Breast epithelium (tissue), 4 donors: ENCODE measurements at places on chromosomes 6 and 20.
A peak's percentile ranks its signal among the peaks of the same experiment; 100 is the strongest.

- no peak overlapping the region for H3K27ac ChIP-seq
- DNase-seq: no peak
- peak overlapping the region; percentile 64 for H3K4me3 ChIP-seq
- H3K4me1 ChIP-seq: no peaks in the 10 kb centered on the region
- H3K36me3 ChIP-seq: no peaks in the 10 kb centered on the region
Measured at GRCh38 chr6:135182071-135183001, 1.2 kb downstream of the MYB start.

- no peaks in the 10 kb centered on the region for H3K27me3 ChIP-seq
- H3K4me3 ChIP-seq: no peak overlapping the region
- H3K27ac ChIP-seq: no peak overlapping the region
- H3K4me1 ChIP-seq: no peaks in the 10 kb centered on the region
- peak; percentile 55 for DNase-seq
Measured at GRCh38 chr6:17086469-17086868, 15.4 kb upstream of the STMND1 start.

GRCh38 chr6:7237653-7238188 is 75.3 kb downstream of the SSR1 start:
- no peak overlapping the region for H3K4me3 ChIP-seq
- DNase-seq: no peak
- no peak overlapping the region for H3K27ac ChIP-seq
- no peaks in the 10 kb centered on the region for H3K27me3 ChIP-seq

GRCh38 chr6:11067348-11067747 is 23.2 kb upstream of the ELOVL2 start:
- H3K4me3 ChIP-seq: no peak overlapping the region
- H3K36me3 ChIP-seq: no peaks in the 10 kb centered on the region
- H3K27ac ChIP-seq: no peak overlapping the region
- H3K4me1 ChIP-seq: no peaks in the 10 kb centered on the region
- no peak for DNase-seq

DNA sequence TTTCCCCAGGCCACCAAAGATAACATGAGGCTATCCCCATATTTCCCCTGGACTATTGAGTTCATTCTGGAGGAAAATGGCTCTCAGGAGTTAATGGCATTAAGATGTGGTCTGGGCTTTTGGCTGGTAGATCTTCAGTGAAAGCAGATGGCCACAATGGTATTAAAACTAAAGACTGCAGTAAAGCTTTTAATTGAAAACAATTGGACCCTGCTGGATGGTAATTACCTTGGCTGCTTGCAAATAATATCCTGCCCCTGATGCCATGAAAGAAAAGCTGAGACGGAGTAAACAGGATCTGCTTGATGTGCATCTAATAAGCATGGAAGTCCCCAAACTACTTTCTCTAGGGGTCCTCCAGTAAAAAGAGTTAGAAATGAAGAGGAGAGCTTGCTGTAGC is 255.8 kb downstream of the QKI start:
- H3K27me3 ChIP-seq: no peaks in the 10 kb centered on the region
- DNase-seq: no peak
- no peak overlapping the region for H3K4me3 ChIP-seq
- no peaks in the 10 kb centered on the region for H3K36me3 ChIP-seq
- H3K4me1 ChIP-seq: no peaks in the 10 kb centered on the region

DNA sequence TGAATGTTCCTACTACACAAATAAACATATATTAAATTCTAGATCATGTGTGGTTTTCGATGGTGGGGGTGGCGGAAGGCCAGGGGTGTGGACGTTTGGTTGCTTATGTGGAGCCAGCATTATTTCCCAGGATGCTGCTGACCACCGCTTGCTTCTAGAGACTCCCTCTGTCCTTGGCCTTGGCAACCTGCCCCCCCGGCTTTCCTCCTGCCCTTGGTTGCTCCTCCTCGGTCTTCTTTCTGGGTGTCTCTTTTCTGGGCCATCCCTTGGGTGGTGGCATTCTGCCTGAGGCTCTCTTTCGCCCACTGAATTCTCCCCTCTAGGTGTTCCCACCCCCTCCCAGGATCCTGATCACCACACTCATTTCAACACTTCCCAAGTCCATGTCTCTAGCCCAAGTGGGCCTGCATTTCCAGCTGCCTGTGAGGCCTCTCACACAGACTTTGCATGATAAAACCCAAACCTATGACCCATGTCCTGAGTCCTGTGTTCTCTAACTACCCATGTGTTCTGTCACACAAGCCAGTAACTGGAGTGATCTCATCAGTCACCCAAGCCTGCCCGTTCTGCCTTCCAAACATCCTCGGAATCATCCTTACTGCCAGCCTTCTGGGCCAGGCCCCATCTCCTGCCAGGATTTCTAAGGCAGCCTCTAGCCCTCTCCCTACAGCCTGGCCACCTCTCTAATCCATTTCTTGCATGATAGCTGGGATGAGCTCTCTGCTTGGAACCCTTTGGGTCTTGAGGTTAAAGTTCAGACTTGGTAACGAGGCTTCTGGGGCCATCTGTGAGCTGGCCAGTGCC is 71.2 kb downstream of the CDS2 start:
- DNase-seq: no peak
- H3K4me1 ChIP-seq: no peaks in the 10 kb centered on the region
- H3K4me3 ChIP-seq: no peak overlapping the region
- H3K36me3 ChIP-seq: no peaks in the 10 kb centered on the region
- H3K27ac ChIP-seq: no peak overlapping the region

DNA sequence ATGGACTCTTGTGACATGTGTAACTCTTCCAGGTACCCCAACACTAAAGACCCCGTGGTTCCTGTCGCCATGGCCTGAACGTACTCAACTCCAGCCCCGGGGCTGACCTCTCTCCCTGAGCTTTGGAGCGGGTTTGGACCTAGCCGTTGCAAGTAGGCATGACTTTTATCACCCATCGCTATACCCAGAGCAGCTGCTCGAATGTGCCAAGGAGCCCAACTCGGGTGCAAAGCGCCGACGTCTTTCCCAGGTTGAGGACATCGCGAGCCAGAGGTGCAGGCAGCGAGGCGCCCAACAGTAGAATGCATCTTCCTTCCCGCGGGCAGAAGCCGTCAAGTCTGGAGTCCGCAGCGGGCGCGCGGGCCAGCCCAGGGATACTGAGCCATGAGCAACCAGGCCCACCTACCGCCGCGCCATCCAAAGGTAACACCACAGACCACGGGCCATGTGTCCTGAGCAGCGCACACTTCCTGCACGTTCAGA is 5.7 kb upstream of the LAMP5 start:
- H3K27ac ChIP-seq: no peak overlapping the region
- H3K4me1 ChIP-seq: no peaks in the 10 kb centered on the region
- H3K27me3 ChIP-seq: no peaks in the 10 kb centered on the region
- DNase-seq: no peak
- no peaks in the 10 kb centered on the region for H3K36me3 ChIP-seq
- H3K4me3 ChIP-seq: no peak overlapping the region

DNA sequence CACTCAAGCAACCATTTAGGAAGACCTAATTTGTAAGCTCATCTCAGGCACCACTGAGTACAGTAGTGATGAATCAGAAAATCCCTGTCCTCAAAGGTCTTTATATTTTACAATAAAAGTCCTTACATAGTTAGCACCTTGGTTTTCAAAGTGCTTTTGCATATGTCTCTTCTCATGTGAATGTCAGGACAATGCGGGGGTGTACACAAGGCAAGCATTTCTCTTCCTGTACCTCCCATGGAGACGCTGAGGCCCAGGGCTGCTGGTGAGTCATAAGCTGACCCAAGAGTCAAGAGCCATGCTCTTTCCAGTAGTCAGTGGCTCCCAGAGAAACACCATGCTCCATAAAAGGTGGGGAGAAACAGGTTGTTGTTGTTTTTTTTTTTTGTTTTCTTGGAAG is 174.0 kb downstream of the GJA10 start:
- no peak overlapping the region for H3K27ac ChIP-seq
- H3K4me3 ChIP-seq: no peak overlapping the region
- H3K36me3 ChIP-seq: no peaks in the 10 kb centered on the region
- no peaks in the 10 kb centered on the region for H3K4me1 ChIP-seq
- no peak for DNase-seq
- H3K27me3 ChIP-seq: no peaks in the 10 kb centered on the region

GRCh38 chr20:52998268-52998667 is 26.1 kb downstream of the TSHZ2 start:
- peaks cover 3% of the 10 kb centered on the region for H3K4me1 ChIP-seq
- H3K36me3 ChIP-seq: no peaks in the 10 kb centered on the region
- no peak overlapping the region for H3K4me3 ChIP-seq

- no peaks in the 10 kb centered on the region for H3K4me1 ChIP-seq
- H3K36me3 ChIP-seq: no peaks in the 10 kb centered on the region
Measured at GRCh38 chr6:149820506-149820905, 43.7 kb downstream of the LRP11 start.

DNA sequence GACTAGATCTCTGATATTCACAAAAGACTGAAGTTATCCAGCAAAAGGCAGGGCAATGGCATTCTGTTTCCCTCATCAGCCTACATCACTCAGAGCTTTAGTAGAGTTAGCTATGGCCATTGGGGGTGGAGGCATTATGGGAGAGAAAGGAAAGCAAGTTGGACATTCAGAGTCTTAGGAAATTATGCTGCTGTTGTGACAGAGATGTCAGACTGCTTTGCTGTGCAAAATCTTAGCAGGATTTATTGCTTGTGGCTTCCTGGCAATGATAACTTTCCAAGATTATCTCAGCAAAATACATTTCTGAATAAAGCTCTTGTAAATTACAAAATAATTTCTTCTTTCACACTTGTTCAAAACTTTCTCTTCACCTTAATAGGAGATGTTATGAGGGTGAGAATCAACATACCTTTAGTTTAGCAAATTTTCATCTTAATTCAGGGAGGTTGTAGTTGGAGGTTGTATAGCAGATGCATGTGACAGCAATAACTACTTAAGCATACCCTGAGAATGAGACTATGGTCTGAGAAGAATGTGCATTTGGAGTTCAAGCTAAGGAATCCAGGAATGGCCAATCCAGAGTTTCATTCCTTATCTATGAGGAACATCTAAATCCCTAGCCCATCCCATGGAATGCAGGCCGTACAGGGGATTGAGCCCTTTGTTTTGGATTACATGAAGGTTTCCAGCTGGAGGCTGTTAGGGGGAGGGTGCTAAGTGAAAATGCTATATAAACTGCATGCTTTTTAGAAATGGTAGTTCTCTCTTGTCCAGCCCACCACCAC is 179.8 kb downstream of the HAO1 start:
- no peak overlapping the region for H3K4me3 ChIP-seq
- DNase-seq: no peak
- no peaks in the 10 kb centered on the region for H3K27me3 ChIP-seq
- H3K27ac ChIP-seq: no peak overlapping the region

GRCh38 chr6:143513410-143513809 is 1.9 kb upstream of the FUCA2 start:
- no peaks in the 10 kb centered on the region for H3K36me3 ChIP-seq
- no peak overlapping the region for H3K27ac ChIP-seq
- no peaks in the 10 kb centered on the region for H3K27me3 ChIP-seq
- no peaks in the 10 kb centered on the region for H3K4me1 ChIP-seq

DNA sequence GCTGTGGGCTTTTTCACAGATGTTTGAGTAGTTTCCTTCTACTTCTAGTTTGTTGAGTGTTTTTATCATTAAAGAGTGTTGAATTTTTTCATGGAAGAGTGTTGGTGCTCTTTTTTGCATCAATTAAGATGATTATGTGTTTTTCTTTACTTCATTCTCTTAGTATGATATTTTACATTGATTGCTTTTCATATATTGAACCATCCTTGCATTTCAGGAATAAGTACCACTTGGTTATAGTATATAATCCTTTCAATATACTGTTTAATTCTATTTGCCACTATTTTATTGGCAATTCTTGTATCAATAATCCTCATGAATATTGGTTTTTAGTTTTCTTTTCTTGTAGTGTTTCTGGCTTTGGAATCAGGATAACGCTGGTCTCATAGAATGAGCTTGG is 113.7 kb upstream of the PRDM1 start:
- no peaks in the 10 kb centered on the region for H3K36me3 ChIP-seq
- no peak overlapping the region for H3K4me3 ChIP-seq
- H3K27me3 ChIP-seq: no peaks in the 10 kb centered on the region
- no peak overlapping the region for H3K27ac ChIP-seq
- no peak for DNase-seq

DNA sequence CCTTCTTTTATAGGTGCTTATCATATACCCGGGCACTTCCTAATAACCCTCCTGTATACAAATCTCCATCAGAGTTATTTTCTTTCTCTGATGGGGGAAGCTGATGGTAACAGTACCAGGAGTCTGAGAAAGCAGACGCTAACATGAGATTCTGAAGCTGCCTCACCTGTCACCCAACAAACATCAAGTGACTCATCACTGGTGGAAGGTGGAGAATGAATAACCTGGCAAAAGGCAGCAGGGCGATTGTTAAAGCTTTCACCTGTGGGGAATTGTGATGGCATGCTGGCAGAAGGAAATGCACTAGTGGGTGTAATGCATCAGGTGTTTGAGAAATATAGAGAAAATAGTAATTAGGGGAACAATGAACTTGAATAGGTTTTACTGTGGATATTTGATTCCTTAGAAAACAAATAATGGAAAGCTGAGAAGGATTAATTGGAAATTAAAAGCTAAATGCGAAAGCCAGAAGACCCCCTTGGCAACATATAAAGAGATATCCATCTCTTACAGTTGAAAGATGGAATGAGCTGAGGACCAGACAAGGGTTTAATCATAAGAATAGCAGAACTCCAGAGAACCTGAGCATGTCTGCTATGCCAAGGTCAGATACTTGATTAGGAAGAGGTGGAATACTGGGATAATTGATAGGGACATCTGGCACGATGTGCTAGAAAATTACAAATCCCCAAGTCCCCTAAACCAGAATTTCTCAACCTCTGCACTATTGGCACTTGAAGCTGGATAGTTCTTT is 517.1 kb downstream of the PKHD1 start:
- H3K4me1 ChIP-seq: no peaks in the 10 kb centered on the region
- no peak overlapping the region for H3K4me3 ChIP-seq
- H3K27ac ChIP-seq: no peak overlapping the region

GRCh38 chr20:37642246-37642645 is 51.6 kb upstream of the CTNNBL1 start:
- H3K36me3 ChIP-seq: no peaks in the 10 kb centered on the region
- H3K27me3 ChIP-seq: peaks cover 63% of the 10 kb centered on the region
- no peak overlapping the region for H3K27ac ChIP-seq
- DNase-seq: no peak
- no peaks in the 10 kb centered on the region for H3K4me1 ChIP-seq

- no peak for DNase-seq
- no peaks in the 10 kb centered on the region for H3K27me3 ChIP-seq
- H3K36me3 ChIP-seq: no peaks in the 10 kb centered on the region
Measured at GRCh38 chr20:44967207-44967807, 995 bp downstream of the STK4 start.

GRCh38 chr6:36839749-36840431 is 646 bp upstream of the CPNE5 start:
- H3K27ac ChIP-seq: no peak overlapping the region
- H3K4me3 ChIP-seq: peak overlapping the region; percentile 68
- no peak for DNase-seq
- peaks cover 5% of the 10 kb centered on the region for H3K4me1 ChIP-seq
- no peaks in the 10 kb centered on the region for H3K36me3 ChIP-seq

- DNase-seq: no peak
- no peak overlapping the region for H3K4me3 ChIP-seq
- H3K27ac ChIP-seq: no peak overlapping the region
- no peaks in the 10 kb centered on the region for H3K36me3 ChIP-seq
Measured at GRCh38 chr6:6600875-6601274, 12.4 kb downstream of the LY86 start.
